ENCODE measurements at places on chromosomes 3 and 15.

GRCh38 chr3:152835601-152836102 is 721 bp downstream of the P2RY1 start:
- DNase-seq = no peak

GRCh38 chr3:117074826-117075225 is 365.2 kb downstream of the TUSC7 start:
- DNase-seq = no peak

DNA sequence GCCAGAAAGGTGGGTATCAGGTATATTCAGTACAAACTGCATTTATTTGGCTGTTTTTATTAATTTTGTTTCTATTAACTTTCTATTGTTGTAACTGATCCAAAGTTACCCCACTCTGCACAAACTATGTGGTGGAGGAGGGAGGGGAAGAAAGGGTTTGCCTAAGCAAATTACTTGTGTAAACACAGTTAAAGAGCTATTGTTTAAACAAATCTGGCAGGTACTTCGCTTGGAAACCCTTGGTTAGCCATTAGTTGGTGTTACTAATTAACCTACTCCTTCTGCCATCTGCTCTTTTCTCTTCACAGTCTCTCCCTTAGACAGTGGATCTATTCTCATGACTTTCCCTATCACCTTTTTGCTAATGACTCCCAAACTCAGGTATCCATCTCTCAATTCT is 328.4 kb upstream of the NECTIN3 start:
- DNase-seq = no peak

DNA sequence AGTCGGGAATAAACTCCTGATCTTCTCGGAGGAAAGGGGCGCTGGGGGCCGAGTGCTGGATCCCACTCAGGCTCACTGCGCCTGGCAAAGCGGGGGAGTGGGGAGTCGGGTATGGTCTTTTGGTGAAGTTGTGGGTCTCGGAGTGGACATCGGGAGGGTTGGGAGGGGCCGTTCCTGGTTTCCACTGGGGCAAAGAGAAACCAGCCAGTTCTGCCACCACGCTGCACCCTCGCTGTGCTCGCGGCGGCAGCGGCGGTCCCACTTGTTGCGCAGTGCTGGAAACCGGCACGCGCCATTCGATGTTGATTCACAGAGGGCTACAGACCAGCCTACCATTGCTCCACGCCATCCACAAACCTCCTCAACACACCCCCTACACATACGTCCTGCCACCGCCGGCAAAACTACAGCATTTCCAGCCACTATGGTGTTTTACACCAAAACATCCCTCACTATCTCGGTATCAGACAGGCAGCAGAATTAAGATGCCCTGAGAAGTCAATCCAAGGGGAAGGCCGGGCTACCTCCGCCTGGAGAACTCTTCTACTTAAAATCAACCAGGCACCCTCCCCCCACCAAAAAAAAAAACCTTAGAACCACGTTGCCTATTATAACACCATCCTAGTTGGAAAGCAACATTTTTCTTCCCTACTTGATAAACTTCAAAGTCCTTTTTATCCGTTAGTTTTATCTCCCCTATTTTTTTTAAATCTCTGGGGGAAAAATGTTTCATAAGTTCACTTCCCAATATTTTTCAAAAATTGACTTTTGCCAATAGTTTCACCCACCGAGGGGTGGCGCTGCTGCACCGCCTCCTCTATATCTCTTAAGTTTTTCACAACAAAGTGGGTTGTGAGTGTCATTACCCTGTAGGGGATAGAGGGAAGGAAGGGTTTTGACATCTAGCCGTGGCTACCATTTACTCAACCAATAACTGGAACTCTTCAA is 3.6 kb downstream of the BCL6 start:
- DNase-seq = peak; percentile 30

DNA sequence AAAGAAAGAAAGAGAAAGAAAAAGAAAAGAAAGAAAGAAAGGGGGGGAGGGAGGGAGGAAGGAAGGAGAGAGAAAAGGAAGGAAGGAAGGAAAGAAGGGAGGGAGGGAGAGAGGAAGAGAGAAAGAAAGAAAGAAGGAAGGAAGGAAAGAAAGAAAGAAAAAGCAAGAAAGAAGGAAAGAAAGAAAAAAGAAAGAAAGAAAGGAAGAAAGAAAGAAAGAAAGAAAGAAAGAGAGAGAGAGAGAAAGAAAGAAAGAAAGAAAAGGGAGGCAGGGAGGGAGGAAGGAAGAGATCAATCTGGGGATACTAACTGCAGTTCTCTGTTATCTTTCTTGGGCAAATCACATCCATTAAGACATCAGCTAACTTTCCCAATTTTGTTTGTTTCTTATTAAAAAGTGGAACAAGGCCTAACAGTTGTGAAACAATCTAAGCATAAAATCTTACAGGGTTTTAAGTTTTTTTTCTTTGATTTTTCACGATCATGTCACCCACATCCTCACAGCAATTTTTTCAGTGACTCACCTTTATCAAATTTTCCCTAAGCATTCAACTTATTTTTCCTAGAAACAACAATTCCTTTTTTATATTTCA is 36.8 kb downstream of the TBC1D2B start:
- DNase-seq = no peak

DNA sequence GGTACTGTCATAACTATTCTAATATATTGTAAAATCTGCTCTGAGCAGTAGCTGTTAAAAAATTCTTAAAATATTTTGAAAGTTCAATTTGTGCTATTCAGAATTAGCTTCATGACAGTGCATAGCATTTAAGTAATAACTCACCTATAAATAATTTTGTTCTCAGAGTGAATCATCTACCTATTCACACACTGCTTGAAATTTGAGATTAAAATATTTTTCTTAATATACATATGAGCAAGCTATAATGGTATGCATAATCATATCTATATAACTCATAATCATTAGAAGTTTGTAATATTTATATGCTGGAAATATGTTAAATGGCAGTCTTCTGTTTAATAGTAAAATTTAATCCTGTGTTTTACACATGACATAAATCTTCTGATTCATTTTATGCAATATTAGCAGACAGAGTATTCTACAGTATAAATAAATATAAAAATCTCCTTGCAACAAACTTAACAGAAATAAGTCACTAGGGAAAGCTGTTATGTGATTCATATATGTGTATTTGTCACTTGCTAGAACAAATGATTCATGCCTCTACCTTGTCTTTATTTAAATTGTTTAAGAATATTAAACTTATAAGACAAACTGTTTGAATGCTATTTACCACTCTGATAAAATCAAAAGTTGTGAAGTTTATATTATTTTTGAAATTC is 710.8 kb downstream of the PLOD2 start:
- no peak for DNase-seq

GRCh38 chr3:65936908-65937638 is 101.6 kb downstream of the MAGI1 start:
- DNase-seq = no peak

DNA sequence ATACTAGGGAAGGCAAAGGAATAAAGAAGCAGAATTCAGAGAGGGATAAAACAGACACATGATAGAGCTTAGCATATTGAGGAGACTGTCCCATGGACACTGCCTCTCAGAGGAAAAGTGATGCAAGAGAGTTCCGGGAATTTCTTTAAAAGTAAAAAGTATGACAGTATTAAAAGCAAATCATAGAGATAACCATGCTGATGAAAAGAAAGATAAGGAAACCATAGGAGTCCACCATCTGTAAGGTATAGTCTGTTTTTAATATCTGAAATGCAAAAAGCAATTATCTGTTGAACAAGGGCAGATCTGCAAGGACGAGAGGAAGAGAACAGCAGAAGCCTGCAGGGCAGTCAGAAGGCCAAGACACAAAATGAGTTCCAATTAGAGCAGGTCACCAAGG is 495.9 kb upstream of the GOLIM4 start:
- no peak for DNase-seq

DNA sequence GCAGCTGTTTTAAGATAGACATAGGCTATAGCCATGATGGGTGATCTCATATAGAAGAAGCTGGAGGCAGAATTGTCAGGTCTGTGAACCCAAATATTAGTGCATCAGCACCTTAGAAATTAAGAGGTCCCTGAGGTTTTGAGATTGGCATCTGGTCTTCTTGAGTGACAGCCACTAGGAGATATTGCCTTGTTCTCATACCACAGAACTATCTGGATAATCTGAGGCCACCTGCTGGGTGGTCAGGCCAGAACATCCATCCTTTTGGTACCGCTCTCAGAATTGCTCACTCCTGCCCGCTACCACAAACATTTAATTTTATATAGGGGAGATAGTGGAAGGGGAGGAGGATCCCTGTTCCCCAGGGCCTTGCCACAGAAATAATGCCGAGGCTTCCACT is 210.6 kb upstream of the ZPLD1 start:
- DNase-seq = no peak

GRCh38 chr3:64316971-64317370 is 91.7 kb upstream of the PRICKLE2 start:
- DNase-seq = no peak

DNA sequence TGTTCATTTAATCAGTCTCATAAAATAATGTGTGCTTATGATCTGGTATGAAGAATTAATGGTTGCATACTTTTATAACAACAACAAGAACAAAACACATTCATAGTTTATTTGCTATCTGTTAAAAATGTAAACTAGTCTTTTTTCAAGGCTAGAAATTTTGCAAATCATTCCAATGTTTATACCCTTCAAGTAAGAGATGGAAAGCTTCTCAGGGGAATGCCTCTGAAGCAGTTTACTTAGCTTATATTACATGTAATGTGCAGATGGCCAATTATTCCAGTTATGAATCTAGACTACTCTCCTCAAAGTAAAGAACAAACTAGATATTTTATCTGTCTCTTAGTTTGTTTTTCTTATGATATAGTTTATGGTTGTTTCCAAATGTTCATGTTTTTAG is 575.4 kb downstream of the NAALADL2 start:
- no peak for DNase-seq

DNA sequence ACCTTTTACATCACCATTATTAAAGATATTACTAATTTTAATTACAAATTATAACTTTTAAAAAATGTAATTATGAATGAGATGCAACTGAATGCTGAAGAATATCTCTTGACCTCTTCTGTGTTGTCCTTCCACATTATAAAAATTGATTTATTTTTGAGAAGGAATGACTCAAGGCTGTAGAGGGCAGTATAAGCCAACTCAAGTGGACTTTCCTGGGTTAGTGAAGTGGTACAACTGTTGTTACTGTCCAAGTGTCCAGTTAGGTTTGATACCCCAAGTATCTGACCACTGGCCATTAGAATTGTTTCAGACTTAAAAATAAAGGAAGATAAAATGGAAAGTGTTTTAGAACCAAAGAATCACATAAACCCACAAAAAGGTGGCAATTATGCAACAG is 51.9 kb downstream of the BBX start:
- DNase-seq = no peak

GRCh38 chr3:106748472-106749262 is 628.6 kb upstream of the CCDC54 start:
- DNase-seq = no peak

DNA sequence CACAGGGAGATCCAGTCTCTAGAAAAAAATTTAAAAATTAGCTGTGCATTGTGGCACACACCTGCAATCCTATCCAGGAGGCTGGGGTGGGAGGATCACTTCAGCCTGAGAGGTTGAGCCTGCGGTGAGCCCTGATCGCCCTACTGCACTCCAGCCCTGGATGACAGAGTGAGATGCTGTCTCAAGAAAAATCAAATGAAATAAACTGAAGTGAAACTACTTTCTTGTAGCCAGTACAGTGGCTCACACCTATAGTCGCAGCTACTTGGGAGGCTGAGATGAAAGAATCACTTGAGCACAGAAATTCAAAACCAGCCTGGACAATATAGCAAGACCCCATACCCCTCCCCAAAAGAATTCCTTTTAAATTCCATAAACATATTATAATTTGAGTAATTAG is 35.4 kb downstream of the SMARCC1 start:
- no peak for DNase-seq

- no peak for DNase-seq
Measured at GRCh38 chr3:154137036-154137435, 15.8 kb downstream of the ARHGEF26 start.

GRCh38 chr3:11717301-11717700 is 73.6 kb upstream of the VGLL4 start:
- no peak for DNase-seq

DNA sequence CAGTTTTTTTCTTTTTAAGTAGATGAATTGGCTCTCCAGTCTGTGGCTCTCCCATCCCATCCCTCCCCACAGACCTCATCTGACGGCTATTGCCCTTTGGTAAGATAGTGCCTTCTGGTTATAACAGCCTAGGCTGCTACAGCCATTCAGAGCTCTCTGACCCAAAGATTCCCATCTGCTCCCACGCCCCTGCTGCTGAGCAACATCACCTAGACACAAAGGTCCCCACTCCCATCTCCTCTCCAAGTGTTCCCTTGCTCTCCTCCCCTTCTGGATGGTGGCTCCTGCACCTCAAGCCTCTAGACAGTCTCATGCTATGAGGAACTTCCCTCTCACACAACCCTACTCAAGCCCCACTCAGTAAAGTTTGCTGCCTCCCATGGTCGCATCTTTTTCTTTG is 23.7 kb downstream of the FBXW12 start:
- no peak for DNase-seq

DNA sequence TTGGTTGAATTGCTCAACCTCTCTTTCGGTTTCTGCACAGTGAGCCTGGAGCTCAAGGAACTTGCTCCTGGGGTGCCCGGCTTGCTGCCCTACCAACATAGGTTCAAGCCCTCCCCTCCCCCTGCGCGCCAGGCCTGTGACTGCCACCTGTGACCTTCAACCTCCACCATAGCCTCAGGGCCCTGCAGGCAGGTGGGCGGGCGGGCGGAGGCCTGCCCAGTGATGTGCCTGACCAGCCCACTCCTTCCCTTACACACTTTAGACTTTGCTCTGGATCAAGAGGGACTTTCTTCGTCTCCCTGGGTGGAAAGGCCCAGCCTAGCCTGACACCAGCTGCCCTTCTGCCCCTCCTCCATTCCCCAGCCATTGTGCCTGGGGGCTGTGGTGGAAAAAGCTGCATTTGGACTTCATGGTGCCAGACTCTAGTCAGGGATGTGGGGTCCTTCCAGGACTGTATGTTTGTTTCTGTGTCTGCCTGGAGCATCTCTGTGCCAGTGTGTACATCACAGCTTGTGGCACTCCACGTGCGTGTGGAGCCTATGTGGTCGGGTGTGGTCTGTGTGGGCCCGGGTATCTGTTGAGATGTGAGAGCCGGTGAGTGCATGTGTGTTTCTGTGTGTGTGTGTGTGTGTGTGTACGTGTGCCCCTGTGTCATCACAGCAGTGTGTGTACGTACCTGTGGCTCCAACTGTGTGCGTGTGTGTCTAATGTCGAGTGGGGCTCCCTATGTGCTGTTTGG is 9.5 kb downstream of the PRKCD start:
- no peak for DNase-seq

DNA sequence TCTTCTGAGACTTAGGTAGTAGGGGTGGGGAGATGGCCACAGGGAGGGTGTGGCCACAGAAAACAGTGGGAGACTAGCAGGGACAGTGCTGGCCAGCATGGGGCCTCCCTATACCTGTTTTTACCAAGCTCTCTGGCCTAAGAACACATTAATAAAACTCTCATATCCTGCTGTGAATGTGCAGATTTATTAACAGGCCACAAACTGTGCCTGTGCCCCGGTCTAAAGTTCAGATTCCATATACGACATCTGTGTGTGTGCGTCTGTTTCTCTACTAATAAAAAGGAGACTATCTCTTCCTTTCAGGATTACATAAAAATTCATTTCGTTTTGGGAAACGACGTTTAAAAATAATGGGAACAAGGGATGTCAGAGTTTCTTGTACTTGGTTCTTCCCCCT is 92.8 kb upstream of the ADAMTS17 start:
- no peak for DNase-seq

GRCh38 chr3:170426240-170426797 is 7.7 kb downstream of the CLDN11 start:
- no peak for DNase-seq
